ENCODE measurements at places on chromosomes 13 and 19.

GRCh38 chr13:73069206-73069805, 10.5 kb downstream of the KLF5 start:
- DNase-seq: no peak

- no peak for DNase-seq
Observed at GRCh38 chr13:69545551-69545950, 562.1 kb upstream of the ATXN8OS start.

GRCh38 chr13:21734961-21735360, 64.1 kb downstream of the FGF9 start:
- DNase-seq: no peak

- no peak for DNase-seq
Observed at GRCh38 chr13:106768991-106769390, 201.1 kb upstream of the ARGLU1 start.

GRCh38 chr19:34232566-34233481, 21.5 kb upstream of the GARRE1 start:
- peak; percentile 32 for DNase-seq

GRCh38 chr19:7820588-7820987, 9.4 kb upstream of the EVI5L start:
- no peak for DNase-seq

DNA sequence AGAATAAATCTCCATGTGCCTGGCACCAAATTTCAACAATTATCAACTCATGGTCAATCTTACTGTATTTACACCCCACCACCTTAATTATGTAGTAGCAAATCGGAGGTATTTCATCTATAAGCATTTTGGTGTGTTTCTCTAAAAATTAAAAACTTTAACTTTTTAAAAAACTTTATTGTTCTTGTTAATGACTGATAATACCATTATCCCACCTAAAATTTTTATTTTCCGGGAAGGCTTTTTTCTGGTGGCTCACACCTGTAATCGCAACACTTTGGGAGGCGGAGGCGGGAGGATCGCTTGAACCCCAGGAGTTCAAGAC, 453 bp upstream of the PDCD2L start:
- no peak for DNase-seq
